Activated CD8-positive, alpha-beta memory T cell treated with anti-CD3 and anti-CD28 coated beads for 48 hours (primary cell): ENCODE measurements at places on chromosomes 11 and 22.

GRCh38 chr22:27885977-27886842, 32.8 kb downstream of the PITPNB start:
- no peak for DNase-seq

DNA sequence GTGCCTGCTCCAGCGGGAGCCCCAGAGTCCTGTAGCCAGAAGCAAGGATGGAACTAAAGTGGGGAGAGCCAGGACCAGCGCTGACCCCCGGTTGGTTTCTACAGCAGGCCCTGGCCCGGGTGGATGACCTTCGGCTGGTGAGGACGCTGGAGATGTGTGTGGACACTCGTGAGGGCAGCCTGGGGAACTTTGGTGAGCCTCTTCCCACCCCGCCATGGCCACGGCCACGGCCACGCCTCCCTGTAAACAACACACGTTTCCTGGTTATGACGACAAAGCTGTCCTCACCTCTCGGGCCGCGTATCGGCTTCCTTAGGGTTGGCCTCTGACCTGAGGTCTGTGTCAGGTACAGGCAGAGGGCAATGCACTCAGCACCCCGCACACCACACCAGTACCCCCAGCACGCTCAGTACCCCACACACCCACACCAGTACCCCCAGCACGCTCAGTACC, 4.1 kb downstream of the LRRC56 start:
- DNase-seq: no peak

GRCh38 chr11:84909740-84910139, 717.4 kb downstream of the DLG2 start:
- no peak for DNase-seq

GRCh38 chr11:60942219-60942618, 9.8 kb downstream of the SLC15A3 start:
- DNase-seq: no peak

GRCh38 chr11:2930704-2931419, 1.6 kb upstream of the PHLDA2 start:
- DNase-seq: no peak

GRCh38 chr11:72013765-72014711, 15.3 kb downstream of the IL18BP start:
- no peak for DNase-seq

DNA sequence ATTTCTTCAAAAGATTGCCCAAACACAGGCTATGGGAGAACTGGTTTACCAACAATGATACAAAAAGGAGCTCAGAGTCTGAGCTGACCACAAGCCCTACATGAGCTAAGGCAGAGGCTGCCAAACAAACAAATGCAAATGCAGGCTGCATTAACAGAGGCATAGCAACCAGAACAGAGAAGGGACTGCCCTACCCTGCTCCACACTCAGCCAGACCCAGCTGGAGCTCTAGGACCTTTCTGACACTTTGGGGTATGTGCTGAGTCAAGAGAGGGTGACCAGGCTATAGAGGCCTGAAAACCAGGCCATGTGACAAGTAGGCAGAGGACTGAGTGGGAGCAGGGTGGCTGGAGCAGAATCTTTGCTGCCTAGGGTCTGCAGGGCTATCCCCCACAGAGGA, 17.8 kb upstream of the P2RY2 start:
- no peak for DNase-seq

- DNase-seq: no peak
Observed at GRCh38 chr11:35623621-35624168, 5.4 kb downstream of the FJX1 start.

DNA sequence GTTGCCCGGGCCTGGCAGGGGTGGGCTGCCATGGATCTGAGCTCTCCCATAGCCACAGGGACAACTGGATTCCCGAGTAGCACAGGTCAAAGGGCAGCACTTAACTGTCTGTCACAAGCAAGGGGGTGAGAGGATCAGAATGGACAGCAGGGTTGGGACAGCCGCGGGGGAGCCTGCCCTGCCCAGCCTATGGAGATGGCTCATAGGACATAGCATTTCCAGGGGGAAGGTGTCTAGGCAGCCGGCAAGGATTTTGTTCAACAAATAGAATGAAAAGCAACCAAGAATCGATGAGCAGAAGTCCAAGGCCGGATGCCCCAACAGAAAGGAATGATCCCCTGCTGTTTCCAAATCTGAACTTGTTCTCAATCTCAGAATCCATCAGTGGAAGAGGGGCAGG, 92.9 kb downstream of the RPS6KA4 start:
- DNase-seq: no peak

DNA sequence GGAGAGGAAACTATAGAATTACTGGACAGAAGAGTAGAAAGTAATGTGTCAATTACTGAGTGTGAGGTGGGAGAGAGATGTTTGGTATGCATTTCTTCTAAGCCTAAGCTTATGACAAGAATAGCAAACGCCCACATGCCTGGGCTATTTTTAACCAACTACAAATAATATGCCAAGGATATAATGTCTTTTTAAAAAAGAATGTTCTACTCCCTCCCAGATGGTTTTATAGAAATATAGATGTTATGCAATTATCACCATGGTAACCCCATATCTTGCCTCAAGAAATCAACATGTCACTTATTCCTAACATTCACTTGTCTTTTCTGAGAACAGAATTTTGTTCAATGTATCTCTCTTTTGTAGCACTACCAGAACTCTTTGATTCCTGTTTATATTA, 996.7 kb upstream of the CHORDC1 start:
- no peak for DNase-seq

GRCh38 chr11:7596975-7597391, 76.3 kb downstream of the CYB5R2 start:
- DNase-seq: no peak

GRCh38 chr22:39524753-39525657, 4.6 kb downstream of the ATF4 start:
- no peak for DNase-seq

DNA sequence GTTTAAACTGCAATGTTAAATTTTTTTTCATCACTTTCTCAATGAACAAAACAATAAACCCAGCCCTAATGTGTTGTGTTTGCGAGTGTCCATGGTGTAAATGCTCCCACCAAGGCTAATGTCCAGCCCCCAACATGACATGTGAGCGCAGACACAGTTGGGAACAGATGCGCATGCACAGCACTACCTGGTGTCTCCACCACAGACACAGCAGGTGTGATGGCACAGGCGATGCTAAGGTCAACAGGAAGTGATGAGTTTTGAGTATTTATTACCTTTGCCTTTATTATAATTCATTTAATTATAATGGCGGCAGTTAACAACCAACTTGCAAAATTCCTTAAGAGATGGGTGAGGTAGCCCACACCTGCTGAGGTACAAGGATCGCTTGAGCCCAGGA, 42.9 kb downstream of the MICAL3 start:
- DNase-seq: no peak

- no peak for DNase-seq
Observed at GRCh38 chr11:72333661-72334060, 89.7 kb upstream of the PHOX2A start.

DNA sequence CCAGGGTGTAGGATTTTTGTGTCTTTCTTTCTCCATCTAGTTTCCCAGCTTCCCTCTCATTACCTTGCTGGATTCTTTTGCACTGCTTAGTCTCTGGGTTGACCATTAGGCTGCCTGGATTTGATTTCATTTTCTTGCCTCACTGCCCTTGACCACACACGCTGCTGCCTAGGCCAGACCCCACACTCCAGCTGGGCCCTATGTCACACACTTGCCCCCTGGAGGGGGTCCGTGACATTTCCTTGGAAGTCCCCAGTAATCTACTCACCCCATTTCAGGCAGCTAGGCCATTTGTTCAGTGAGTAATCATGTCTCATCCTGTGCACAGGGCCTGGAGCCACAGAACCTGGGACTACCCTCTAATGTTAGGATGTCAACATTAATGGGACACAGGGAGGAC, 81.9 kb upstream of the SPON1 start:
- DNase-seq: no peak

GRCh38 chr11:126695293-126695692, 305.3 kb downstream of the KIRREL3 start:
- DNase-seq: no peak

DNA sequence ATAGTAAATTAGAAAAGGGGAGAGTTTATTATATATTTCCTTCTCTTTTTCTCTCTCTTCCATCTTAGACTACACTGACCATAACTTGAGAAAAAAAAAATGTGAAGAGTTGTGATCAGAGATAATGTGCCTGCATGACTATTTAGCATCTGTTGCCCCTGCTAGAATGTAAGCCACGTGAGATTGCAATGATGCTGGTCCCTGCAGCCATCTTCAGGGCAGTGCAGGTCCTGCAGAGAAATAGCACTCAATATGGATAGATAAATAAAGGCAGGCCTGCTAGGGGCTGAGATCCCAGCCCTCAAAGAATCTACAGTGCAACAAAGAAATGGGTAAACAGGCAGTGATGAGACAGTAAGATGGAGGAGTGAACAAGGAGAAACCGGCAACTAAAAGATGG, 7.8 kb upstream of the DKK3 start:
- no peak for DNase-seq

DNA sequence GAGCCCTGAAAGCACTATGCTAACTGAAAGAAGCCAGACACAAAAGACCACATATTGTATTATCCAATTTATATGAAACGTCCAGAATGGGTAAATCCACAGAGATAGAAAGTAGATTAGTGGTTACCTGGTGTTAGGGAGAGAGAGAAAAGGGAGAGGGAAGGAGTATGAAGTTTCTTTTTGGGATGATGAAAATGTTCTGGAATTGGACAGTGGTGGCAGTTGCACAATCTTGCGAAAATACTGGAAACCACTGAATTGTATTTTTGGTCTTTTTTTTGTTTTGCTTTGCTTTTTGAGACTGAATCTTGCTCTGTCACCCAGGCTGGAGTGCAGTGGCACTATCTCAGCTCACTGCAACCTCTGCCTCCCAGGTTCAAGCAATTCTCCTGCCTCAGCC, 63.5 kb downstream of the MRTFA start:
- DNase-seq: no peak

DNA sequence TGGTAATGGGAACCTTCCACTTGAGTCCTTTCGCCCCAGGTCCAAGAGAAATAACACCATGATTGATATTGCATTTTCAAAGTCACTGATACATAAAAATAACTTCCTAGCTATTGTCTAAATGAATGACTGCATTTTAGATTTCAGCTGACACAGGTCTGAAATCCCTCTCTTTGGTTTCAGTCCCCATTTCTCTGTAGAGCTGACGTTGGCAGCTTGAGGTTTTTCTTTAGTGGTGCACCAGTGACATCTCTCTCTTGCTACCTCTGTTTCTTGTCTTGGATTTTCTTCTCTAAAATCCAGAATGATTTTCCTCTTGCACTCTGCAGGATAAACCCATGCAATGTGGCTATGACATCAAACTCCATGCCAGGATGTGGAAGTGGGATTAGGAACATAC, 31.7 kb upstream of the SORL1 start:
- no peak for DNase-seq

DNA sequence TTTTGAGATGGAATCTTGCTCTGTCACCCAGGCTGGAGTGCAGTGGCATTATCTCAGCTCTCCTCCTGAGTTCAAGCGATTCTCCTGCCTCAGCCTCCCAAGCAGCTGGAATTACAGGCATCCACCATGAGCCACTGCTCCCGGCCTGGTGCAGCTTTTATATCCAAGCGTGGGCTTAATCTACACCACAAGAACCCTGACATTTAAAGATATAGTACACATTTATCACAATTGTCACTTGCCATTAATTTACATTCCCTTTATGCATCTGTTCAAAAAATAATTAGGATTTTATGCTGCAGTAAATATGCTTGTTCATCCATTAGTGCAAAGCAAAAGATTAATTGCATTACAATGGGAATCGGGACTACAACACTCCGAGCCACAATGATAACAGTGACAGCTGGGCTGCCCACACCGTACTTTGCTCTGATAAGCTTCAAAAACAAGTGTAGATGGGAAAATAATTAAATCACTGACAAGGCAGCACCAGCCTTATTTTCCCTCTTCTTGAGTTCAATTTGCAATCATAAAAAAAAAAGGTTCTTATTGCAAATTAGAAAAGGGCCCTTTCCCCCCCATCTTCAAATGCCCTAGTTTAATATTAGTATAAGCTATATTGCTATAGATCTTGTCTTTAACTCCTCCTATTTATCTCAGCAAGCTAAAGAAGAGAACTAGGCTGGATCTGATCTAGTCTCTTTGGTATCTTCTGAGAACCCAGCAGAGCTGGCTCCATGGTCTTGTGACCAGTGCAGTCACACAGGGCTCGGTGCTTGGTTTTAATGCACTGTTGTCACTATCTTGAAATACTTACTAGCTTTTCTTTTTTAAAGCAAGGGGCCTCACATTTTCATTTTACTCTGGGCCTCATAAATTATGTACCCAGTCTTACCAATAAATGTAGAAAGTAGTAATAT, 206.2 kb upstream of the LRRC4C start:
- no peak for DNase-seq

GRCh38 chr11:114058026-114058706, 1.3 kb upstream of the ZBTB16 start:
- no peak for DNase-seq

DNA sequence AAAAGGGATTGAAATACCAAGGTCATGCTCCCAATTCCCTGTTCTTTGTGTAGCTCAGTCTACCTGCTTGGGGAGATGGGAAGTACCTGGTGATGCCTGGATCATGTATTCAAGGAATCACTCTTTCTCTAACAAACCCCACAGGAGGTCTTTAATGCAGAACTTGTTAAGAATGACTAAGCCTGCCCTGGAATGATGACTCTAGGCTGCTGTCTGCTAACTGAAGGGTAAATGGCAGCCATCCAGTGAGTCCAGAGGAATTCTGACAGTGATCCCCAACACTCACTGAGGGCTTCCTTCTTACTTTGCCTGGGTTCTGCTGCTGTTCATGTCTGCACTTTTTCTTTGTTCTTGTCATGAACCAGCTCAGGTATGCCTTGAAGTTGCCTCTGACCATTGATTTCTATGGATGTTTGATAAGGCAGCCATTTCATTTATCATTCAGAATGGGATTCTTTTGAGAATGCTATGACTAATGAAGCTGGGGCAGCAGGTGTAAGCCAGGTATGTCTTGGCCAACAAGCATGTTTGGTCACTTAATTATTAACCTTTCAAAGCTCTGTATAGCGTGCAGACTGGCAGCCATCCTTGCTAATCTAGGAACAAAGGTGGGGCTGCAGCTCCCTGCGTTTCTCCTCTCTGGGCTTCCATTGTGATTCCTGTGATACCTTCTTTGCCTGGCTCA, 11.4 kb downstream of the PRSS23 start:
- DNase-seq: no peak

GRCh38 chr22:48208894-48209293, 1446.4 kb downstream of the TBC1D22A start:
- no peak for DNase-seq
